Bronchus fibroblast of lung (primary cell): ENCODE measurements at places on chromosomes 4 and X. TPM values are rescaled to one million over a fixed set of nuclear protein-coding genes. Genes with fewer than 3 reads are reported as not detected.

The CD38 gene
- under 0.01 TPM in 1 of 2 replicates, not detected in the other for total RNA-seq

The ATP7A gene
- total RNA-seq: 4.8 and 5.5 TPM in 2 replicates

The CXXC4 gene
- under 0.01 and 0.17 TPM in 2 replicates for total RNA-seq

The SPANXA2 gene
- not detected in 2 replicates for total RNA-seq

The BMP3 gene
- not detected in 2 replicates for total RNA-seq

The F8A2 gene
- total RNA-seq: not detected in 2 replicates

The SH3D19 gene
- 17.3 and 18.9 TPM in 2 replicates for total RNA-seq

The ERCC6L gene
- 7.4 and 9.4 TPM in 2 replicates for total RNA-seq

The WNK3 gene
- 0.45 and 0.50 TPM in 2 replicates for total RNA-seq

The METAP1 gene
- total RNA-seq: 49.1 and 53.5 TPM in 2 replicates

The ATP2B3 gene
- total RNA-seq: not detected in 2 replicates

The TRIML1 gene
- not detected in 2 replicates for total RNA-seq

The MAGED4B gene
- 27.2 and 36.6 TPM in 2 replicates for total RNA-seq

The SHROOM4 gene
- total RNA-seq: 0.59 and 0.84 TPM in 2 replicates

The LGI2 gene
- not detected in 2 replicates for total RNA-seq

The PRDM8 gene
- total RNA-seq: 5.2 and 6.1 TPM in 2 replicates

The NAAA gene
- total RNA-seq: 29.4 and 42.7 TPM in 2 replicates

The GAGE13 gene
- not detected in 2 replicates for total RNA-seq

The PAK3 gene
- total RNA-seq: 0.17 and 0.74 TPM in 2 replicates

The REPS2 gene
- total RNA-seq: 0.74 and 1.0 TPM in 2 replicates

The IRS4 gene
- total RNA-seq: not detected in 2 replicates

The MAGEB10 gene
- total RNA-seq: not detected in 2 replicates

The PPP3CA gene
- 18.4 and 20.3 TPM in 2 replicates for total RNA-seq

The STPG2 gene
- total RNA-seq: not detected in 2 replicates

The PLAC1 gene
- 0.15 and 0.17 TPM in 2 replicates for total RNA-seq

The AKAP14 gene
- total RNA-seq: not detected in 2 replicates

The CFI gene
- 1.3 and 1.9 TPM in 2 replicates for total RNA-seq

The F8A3 gene
- total RNA-seq: 4.4 and 6.1 TPM in 2 replicates

The ITIH6 gene
- total RNA-seq: not detected in 2 replicates

The PLP2 gene
- 115 and 131 TPM in 2 replicates for total RNA-seq

The SCML2 gene
- total RNA-seq: 1.2 TPM in 2 replicates

The NAP1L3 gene
- total RNA-seq: 0.89 and 1.8 TPM in 2 replicates
